ENCODE measurements at places on chromosomes 16 and 17. TPM values are rescaled to one million over a fixed set of nuclear protein-coding genes. Genes with fewer than 3 reads are reported as not detected.

The SOST gene
- polyA plus RNA-seq = not detected

The VPS9D1 gene
- polyA plus RNA-seq = 6.3 TPM

The KRTAP4-5 gene
- polyA plus RNA-seq = not detected

The WFIKKN1 gene
- 1.5 TPM for polyA plus RNA-seq

The AANAT gene
- 0.44 TPM for polyA plus RNA-seq

GRCh38 chr17:77142689-77143088, 1.9 kb downstream of the SEC14L1 start:
- no peak for DNase-seq

DNA sequence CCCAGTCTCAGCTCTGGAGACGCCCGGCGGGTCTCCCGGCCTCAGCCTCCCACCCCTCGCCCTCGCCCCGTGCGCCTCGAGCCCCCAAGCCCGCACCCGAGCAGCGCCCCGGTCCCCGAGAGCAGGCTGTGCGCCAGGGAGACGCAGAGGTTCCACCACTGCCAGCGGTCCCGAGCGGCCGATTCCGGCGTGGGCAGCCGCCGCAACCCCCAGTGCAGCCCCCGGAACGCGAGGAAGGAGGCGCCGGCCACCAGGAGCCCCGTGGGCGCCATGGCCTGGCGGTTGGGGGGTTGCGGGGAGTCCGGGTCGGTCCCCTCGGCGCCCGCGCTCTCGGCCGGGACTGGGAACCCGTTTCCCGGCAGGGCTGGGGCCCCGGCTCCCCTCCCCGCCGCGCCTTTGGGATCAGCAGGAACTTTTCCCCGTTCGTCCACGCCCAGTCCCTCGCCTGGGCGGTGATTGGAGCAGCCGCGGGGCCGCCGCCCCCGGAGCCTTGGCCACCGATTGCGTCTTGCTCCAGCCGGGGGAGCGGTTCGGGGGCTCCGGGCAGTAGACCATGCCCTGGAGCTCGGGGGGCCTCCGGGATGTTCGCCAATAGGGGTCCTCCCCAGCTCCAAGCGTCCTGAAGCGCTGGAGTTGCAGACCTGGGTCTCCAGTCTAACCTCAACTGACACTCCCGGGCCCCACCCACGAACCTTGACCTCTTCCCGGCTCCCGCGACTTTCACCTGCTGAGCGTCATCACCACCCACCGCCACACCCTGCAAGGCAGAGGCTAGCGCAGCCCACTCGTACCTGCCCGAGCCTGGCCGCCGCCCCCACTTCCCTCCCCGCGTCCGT, at the start of gene TLCD2:
Gene TLCD2 (minus strand): TSS at position 407 of the 836 bp plus-strand sequence. CDS start 135 bp downstream, at position 272.
- peak; percentile 92 for DNase-seq

- DNase-seq = no peak
These were observed 603.8 kb downstream of the CDH8 start for GRCh38 chr16:61432421-61432820.

- no peak for DNase-seq
These were observed 32.4 kb upstream of the NF1 start for GRCh38 chr17:31062346-31062745.

- no peak for DNase-seq
These were observed 38.1 kb upstream of the PMFBP1 start for GRCh38 chr16:72210072-72210471.

- DNase-seq = no peak
These were observed 46.8 kb downstream of the IL21R start for GRCh38 chr16:27448532-27449433.

GRCh38 chr17:2410951-2411350, 10.1 kb upstream of the MNT start:
- no peak for DNase-seq

DNA sequence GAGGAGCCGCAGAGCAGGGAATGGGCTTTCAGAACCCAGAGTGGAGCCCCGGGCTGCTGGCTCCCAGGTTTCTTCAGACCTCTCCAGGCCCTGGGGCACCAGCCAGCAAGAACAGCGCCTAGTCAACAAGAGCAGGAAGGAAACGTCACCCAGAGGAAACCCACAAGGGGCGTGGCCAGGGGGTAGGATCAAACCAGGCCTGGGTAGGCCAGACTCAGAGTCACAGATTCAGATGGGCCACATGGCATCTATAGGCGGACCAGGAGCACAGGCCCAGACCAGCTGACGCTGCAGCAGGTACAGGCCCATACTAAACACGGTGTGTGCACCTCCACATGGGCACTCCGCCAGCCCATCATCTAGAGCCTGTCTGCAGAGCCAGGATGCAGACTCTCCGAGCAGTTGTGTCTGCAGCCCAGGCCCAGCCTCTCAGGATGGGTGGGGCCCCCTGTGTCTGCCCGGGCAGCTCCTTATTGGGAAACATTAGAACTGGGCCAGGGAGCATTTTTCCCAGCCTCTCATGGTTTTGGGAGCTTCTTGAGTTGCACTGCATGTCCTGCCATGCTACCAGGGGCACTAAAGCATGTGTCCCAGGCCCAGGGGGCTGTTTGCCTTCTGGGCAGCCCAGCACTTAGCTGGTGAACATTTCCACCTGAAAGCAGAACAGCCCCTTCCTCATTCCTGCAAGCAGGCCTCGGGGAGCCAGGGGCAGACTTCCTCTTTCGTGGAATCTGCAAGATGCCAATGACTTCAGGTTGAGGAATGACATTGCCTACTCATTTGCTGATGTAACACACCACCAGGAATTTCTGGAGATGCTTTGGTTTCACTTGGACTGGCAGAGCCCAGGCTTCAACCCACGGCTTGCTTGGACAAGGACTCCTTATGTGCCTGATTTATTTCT, at the start of gene NLRP1:
Gene NLRP1 (minus strand): TSS at position 127 of the 904 bp plus-strand sequence. CDS start 552 bp downstream, outside the sequence.
- DNase-seq = peak; percentile 76

- DNase-seq = no peak
These were observed 885 bp upstream of the SLC35B1 start for GRCh38 chr17:49708515-49709183.

- DNase-seq = no peak
These were observed 93.7 kb downstream of the MGAT5B start for GRCh38 chr17:76961869-76962268.

- DNase-seq = no peak
These were observed 4.0 kb downstream of the CA4 start for GRCh38 chr17:60153606-60154390.

- no peak for DNase-seq
These were observed 8.0 kb downstream of the TEN1 start for GRCh38 chr17:75987041-75987440.

GRCh38 chr17:9072696-9073339, 51.5 kb downstream of the NTN1 start:
- peak; percentile 80 for DNase-seq

DNA sequence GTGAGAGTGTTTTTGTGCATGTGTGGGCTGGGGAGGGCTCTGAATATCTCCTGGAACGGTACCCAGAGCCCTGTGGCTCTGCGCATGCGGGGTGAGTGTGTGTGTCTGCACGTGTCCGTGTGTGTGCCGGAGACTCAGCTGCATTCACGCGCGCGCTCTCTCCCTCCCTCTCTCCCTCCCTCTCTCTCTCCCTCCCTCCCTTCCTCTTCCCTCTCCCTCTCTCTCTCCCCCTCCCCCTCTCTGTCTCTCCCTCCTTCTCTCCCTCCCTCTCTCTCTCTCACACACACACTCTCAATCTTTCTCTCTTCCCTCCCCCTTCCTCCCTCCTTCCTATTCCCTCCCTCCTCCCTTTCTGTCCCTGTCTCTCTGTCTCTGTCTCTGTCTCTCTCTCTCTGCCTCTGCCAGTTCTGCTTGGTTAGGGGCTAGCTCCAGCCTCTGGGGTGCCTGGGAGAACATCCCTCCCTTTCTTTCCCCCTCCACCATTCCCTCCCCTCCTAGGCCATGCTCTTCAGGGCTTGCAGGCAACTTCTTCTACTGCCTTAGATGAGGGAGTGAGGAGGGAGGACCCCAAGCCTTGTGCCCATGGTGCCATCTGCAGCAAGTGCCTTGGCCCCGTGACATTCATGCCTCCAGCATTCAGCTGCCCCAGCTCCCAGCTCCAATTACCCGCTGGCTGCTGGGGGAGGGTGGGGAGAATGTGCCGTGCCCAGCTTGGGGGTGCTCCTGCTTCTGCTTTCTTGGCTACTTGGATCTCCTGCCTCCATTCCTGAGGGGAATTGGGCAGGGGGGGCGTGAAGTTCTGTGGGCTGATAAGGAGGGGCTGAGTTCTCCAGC, 6.4 kb downstream of the THRA start:
- peak; percentile 93 for DNase-seq

DNA sequence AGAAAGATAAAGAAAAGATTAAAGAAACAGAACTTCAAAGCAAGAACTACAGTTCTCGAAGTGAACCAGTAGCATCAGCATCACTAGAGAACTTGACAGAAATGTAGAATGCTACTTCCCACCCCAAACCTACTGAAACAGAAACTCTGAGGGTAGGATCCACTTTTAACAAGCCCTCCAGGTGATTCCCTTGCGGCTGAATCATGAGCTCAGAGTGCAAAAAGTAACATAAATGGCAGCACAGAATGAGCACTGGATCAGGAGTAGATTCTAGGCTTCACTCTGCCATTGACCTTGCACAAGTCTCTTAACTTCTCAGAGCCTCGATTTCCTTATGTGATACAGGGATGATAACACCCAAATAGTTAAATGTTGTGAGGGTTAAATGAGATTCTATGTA, 5.8 kb downstream of the TOM1L2 start:
- DNase-seq = no peak

- DNase-seq = no peak
These were observed 14.8 kb downstream of the DNAI2 start for GRCh38 chr17:74288785-74289184.
